ENCODE measurements at places on chromosomes 13 and 19.

GRCh38 chr19:38020311-38020710 lies 113.3 kb downstream of the SIPA1L3 start:
- DNase-seq: no peak

GRCh38 chr13:51590971-51591627 lies 6.8 kb downstream of the WDFY2 start:
- DNase-seq: no peak

DNA sequence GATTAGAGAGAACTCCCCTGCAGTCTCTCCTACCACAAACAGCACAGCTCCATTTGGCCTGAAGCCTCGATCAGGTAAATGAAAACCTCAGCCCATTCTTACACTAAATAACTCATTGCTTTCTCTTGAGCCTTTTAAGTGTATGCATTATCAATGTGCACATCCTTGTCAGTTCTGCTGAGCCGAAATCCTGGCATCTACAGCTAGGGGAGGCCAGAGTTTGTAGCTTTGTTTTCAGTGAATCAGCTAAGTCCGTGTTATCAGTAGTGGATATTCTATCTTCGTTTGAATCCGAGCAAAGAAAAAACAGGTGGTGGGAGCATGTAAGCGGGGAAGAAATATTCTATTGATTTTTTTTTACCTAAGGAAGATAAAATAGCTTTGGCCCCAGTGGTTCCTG lies 84.4 kb downstream of the ESD start:
- no peak for DNase-seq

DNA sequence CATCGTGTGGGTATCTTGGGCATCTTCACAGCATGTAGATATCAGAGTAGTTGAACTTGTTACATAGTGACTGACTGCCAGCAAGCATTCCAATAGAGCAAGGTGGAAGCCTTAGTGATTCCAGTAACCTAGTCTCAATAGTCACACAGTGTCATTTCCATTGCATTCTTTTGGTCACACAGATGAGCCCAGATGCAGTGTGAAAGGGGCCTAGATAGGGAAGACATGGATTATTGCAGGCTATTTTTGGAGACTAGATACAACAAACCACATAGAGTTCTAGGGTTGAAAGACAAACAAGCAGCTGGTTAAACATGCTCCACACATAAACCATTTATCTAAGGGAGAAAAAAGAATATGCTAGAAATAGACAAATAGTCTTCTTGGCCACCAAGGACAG lies 553.5 kb downstream of the DCT start:
- no peak for DNase-seq

GRCh38 chr13:46630431-46631178 lies 77.6 kb downstream of the LRCH1 start:
- DNase-seq: no peak

- no peak for DNase-seq
Observed at GRCh38 chr13:93480553-93481106, 254.0 kb downstream of the GPC6 start.

DNA sequence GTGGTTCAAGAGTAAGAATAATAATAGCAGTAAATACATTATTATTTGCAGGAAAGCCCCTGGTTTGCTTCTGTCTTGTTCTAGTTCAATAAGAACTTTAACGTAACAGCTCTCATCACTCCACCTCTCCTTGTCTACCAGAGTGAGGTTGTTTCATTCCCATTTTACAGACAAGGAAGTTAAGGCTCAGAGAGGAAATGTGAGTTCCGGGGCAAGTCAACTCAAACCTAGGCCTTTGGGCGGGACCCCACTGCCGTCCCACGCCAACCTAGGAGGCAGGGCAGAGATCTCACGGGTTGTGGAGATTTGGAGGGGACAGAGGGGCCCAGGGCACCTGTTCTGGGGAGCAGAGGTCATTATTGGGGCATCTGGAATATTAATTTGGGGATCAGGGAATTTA lies 1.5 kb downstream of the MAP4K1 start:
- no peak for DNase-seq

DNA sequence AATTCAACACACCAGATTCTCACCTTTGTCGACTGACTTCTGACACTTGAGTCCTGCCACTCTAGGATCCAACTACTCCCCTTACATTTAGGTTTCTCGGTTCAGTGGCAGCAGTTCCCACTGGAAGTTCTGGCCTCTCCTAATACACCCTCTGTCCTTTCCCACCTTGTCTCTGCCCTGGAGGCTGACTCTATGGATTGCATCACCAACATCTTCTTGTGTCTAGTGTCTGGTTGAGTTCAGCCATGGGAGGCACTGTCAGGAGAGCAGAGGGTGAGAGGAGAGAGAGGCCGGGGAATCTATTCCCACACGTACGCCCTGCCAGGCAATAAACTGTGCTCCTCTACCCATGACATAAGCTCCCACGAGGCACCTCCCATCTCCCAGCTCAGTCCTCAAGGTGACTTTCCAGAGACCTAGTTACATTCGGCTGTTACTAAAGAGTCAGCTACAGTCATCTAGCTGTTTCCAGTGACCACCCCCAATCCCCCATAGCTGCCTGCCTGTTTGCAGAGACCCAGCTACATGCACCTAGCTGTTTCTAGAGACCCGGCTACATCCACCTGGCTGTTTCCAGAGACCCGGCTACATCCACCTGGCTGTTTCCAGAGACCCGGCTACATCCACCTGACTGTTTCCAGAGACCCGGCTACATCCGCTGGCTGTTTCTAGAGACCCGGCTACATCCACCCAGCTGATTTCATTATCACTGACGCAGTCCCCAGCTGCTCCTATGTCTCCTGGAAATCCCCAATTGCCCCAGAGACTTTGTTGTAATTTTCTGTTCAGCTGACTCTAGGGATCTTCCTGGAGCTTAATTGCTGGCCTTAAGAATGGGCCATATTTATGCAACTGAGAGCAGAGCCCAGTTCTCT lies 8.1 kb upstream of the LILRB4 start:
- DNase-seq: no peak

GRCh38 chr19:44737238-44738071 lies 11.1 kb upstream of the BCL3 start:
- DNase-seq: no peak

DNA sequence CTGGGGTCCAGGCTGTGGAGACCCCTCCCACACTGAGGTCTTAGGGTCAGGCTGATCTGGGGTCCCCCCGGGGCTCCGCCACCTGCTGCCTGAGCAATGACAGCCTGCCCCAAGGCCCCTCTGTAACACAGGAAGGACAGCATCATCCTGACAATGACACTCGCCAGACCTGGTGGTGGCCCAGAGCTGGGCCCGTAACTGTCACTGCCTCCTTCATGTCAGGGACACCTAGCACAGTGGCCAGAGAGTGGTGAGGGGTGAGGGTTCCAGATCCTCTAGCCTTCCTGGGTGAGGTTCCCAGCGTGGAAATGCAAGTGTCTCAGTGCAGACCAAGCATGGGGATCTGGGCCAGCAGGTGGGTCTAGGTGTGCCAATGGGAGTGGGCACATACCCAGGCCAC lies 27.8 kb downstream of the OPA3 start:
- DNase-seq: no peak

GRCh38 chr13:59879281-59879680 lies 284.4 kb downstream of the DIAPH3 start:
- DNase-seq: no peak

GRCh38 chr13:98970330-98970729 lies 7.5 kb downstream of the DOCK9 start:
- DNase-seq: no peak

GRCh38 chr13:106570299-106570852 lies 2.4 kb upstream of the ARGLU1 start:
- DNase-seq: peak; percentile 74

DNA sequence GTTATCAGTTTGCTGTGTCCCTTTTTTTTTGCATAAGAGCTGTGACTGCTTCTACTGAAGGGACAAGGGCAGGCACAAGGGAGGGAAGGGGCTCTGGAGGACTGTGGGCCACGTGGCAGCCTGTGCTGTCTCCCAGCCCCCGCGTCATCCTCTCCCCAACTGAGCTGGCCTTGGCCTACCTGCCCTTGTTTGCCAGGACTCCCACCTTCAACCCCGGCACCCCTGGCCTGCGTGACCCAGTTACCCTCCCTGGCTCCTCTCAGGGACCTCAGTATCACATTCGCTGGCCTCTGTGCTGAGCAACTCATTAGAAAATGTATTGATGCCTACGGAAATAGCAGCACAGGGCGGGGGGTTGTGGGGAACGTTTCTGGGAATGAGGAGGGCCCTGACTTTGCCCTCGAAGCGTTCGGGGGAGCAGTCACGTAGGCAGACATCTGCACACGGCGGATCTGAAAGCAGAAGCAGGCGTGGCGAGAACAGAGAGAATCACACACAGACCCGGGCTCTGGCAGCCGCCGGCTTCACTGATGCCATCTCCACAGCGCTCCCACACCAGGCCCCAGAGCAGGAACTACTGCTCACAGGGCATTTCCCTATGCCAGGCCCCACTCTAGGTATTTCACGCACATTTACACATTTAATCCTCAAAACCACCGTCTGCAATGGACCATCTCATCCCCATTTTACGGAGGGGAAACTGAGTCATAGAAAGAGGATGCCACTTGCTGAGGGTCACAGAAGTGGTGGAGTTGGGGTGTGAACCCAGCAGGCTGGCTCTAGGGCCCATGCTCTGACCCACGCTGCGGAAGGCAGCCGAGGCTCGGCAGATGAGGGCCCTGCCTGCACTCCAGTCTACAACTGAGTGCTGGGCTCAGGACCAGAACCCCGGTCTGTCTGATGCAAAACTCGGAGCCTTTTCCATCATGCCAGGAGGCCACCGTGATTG lies 5.7 kb upstream of the ATF5 start:
- no peak for DNase-seq

- DNase-seq: no peak
Observed at GRCh38 chr13:113742445-113743120, 16.4 kb upstream of the TMEM255B start.

- DNase-seq: no peak
Observed at GRCh38 chr19:16017138-16017490, 59.2 kb upstream of the TPM4 start.

DNA sequence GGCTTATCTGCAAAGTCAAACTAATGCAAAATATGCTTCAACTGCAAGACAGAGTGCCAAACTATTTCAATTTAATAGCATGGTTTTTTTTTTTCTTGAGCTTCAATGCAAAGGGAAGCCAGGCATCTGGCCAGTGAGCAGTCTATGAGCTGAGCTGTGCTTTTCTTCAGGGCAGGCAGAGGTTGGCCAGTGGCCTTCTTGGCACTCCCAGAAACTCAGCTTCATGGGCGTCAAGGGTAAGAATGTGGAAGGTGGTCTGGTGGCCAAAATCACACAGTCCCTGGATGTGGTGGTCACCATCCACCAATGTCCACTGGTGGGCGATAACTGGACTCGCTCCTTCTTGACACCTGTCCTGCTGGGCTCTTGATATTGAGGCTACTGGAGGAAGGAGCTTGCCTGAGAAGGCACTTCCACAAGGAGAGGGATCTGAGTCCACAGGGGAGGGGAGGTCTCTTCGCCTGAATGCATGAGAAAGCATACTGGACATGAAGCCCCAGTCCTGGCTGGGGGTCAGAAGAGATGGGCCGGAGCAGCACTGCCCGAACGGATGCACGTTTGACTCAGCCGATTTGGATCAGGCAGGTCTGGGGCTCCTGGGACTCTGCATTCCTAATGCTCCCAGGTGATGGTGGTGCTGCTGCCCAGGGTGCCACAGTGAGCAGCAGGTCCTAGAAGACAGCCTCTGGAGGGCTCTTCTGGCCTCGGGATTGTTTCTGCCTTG lies 17.1 kb downstream of the COL4A2 start:
- DNase-seq: no peak

DNA sequence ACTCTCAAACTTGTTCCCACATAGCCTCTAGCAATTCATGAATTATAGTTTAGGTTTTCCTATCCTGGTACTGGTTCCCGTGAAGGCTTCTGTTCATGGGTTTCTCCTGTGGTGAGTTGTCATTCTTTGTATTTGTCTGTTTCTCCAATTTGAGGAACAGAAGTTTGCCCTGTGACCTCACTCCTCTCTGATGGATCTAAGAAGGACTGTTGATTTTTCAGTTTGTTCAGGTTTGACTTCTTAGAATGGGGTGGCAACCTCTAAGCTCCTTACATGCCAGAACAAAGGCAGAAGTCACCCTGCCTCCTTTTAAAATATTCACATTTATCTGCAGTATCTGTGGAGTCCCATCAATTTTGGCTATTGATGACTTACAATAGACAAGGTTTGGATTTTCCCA lies 354.0 kb downstream of the SPRY2 start:
- no peak for DNase-seq

DNA sequence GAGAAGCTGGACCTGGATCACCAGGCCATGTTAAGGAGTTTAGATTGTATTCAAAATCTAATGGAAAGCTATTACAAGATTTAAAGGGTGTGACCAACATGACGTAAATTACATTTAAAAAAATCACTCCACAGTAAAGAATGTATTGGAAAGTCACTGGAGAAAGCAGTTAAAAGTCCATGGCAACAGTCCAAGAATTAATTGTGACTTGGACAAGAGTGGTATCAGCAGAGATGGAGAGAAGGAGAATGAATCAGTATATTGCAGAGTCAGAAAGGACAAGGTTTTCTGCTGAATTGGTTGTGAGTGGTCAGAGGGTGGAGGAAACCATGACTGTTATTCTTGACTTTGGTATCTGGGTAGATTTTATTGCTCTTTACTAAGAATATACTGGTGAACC lies 535.1 kb upstream of the SLITRK1 start:
- no peak for DNase-seq

DNA sequence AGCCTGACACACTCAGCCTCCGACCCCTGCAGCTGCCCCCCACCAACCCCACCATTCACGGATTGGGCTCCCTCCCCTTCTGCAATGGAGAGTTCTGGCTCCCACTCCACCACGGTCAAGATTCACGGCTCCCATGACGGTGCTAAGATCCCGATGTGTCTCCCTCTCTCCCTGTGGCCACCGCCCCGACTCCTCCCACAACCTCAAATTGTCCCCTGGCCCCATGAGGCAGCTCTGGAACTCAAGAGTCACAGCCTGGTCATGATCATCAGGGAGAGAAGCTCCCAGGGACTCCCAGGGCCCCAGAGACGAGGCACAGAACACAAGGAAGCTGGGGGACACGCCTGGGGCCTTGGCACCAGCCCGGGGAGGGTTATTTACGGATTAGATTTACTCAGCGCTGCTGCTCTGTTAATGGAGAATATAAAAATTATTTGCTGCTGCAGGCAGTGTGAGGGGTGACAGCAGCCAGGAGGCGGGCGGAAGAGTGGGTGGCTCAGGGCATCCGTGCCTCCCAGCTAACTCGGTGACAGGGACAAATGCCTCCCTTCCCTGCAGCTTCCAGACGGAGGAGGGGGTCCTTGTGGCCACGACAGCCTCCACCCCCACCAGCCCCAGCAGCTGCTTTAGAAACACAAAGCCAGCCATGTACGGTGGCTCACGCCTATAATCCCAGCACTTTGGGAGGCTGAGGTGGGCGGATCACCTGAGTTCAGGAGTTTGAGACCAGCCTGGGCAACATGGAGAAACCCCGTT lies 184.2 kb downstream of the PTPRS start:
- DNase-seq: no peak

DNA sequence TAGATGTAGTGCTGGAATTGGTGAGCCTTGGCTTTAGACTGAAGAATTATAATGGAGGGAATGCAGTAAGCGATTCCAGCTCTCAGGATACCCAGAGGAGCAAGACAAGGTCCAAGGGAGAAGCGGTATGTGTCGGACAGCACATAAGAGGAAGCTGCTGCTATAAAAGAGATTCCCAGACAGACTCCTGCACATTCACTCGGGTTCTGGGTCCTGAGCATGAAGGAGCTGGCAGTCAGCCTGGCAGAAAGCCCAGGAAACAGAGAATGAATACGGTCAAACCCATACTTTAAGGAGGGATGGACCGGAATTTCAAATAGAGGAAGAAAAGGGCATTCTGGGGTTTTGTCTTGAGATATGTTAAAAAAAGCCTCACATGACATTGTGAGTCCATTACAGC lies 308.3 kb downstream of the DNAJC15 start:
- no peak for DNase-seq
